Kidney (tissue), 22 donors: ENCODE measurements at places on chromosomes 2 and 18. TPM values are rescaled to one million over a fixed set of nuclear protein-coding genes. Genes with fewer than 3 reads are reported as not detected.

DNA sequence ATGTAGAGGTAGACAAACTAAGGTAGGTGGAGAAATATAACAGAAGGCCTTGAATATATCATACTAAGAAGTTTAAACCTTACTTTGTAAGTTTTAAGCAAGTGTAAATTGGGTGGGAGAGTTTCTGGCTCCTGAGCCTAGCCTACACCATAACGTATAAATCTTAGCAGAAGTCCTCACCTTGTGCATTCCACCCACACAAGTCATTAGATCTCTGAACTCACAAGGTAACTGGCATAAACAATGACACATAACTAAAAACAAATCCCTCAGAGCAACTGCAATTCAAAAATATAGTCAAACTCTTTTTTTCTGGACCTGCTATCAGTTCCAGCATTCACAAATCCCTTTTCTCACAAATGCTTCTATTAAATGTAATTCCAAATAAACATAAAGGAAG, 9.4 kb downstream of the REV1 start:
- no peaks in the 10 kb centered on the region for H3K4me1 ChIP-seq
- H3K27me3 ChIP-seq, result no peaks in the 10 kb centered on the region
- no peak overlapping the region for H3K27ac ChIP-seq
- H3K4me3 ChIP-seq, result no peak overlapping the region

GRCh38 chr2:228768818-228769217, 502.3 kb downstream of the PID1 start:
- no peak overlapping the region for H3K4me3 ChIP-seq
- no peaks in the 10 kb centered on the region for H3K27me3 ChIP-seq
- no peak for DNase-seq
- H3K36me3 ChIP-seq, result no peaks in the 10 kb centered on the region
- H3K27ac ChIP-seq, result no peak overlapping the region

GRCh38 chr2:100262555-100263320, 59.6 kb downstream of the LONRF2 start:
- H3K4me3 ChIP-seq, result no peak overlapping the region
- H3K27ac ChIP-seq, result no peak overlapping the region
- no peaks in the 10 kb centered on the region for H3K36me3 ChIP-seq
- H3K4me1 ChIP-seq, result no peaks in the 10 kb centered on the region

GRCh38 chr2:56687169-56687568, 503.4 kb downstream of the CCDC85A start:
- no peaks in the 10 kb centered on the region for H3K36me3 ChIP-seq
- H3K27ac ChIP-seq, result no peak overlapping the region
- H3K27me3 ChIP-seq, result no peaks in the 10 kb centered on the region
- DNase-seq, result no peak
- H3K4me3 ChIP-seq, result no peak overlapping the region

GRCh38 chr18:13580991-13581390, 145.4 kb downstream of the FAM210A start:
- no peak overlapping the region for H3K4me3 ChIP-seq
- H3K27me3 ChIP-seq, result no peaks in the 10 kb centered on the region
- H3K27ac ChIP-seq, result no peak overlapping the region
- H3K36me3 ChIP-seq, result no peaks in the 10 kb centered on the region
- H3K4me1 ChIP-seq, result no peaks in the 10 kb centered on the region

GRCh38 chr2:183264890-183265535, 140.8 kb downstream of the NUP35 start:
- no peak overlapping the region for H3K4me3 ChIP-seq
- no peak overlapping the region for H3K27ac ChIP-seq
- DNase-seq, result no peak
- H3K4me1 ChIP-seq, result no peaks in the 10 kb centered on the region

DNA sequence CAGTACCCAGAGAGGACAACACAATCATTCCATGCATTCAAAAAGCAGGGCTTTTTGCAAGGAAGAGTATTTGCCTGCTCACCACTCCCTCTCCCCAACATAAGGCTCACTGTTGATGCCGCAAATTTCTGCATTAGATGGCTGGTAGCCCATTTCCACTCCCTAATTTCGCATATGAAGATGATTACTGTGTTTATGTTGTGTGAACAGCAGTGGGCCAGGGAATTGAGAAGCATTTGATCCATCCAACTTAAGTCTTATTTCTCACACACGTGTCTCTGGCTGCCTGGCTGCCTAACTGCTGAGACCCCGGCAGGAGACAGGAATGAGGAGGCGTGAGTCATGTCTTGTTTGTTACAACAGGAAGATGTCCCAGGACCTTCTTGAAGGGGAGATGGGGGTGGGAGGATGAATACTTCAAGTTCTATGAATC, 294.1 kb downstream of the ALK start:
- no peak overlapping the region for H3K27ac ChIP-seq
- no peak overlapping the region for H3K4me3 ChIP-seq
- no peaks in the 10 kb centered on the region for H3K27me3 ChIP-seq
- DNase-seq, result no peak

DNA sequence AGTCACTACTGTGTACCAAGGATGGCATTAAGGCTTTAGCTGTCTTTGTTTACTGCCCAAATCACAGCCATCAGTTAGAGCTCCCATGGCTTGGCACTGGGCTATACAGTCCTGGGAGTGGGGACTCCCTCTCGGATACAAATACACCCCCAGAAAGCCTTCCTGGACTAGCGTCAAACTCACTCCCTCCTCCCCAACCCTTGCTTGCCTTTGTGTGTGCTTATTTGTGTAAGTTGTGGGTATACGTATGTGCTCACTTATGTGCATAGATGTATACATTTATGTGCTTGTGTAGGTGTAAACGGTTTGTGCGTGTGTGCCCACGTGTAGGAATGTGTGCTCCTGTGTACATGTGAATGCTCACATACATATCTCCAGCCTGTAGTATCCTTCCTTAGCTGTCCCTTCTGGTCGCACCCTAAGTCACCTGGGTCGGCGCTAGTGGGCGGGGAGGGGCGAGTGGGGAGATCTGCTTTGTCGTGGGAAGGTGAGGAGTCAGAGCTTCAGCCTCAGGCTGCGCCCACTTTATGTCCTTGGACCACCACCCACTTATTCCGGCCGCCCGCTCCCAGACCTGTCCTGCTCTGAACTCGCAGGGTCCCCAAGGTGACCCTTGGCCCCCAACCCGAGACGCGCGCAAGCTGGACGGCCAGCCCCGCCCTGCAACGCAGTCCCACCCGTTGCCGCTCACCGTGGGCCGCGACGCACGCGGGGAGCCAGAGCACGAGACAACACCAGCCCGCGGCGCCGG, 461 bp downstream of the PRADC1 start:
- no peaks in the 10 kb centered on the region for H3K27me3 ChIP-seq
- H3K27ac ChIP-seq, result peak overlapping the region; percentile 49
- peaks cover 11% of the 10 kb centered on the region for H3K4me1 ChIP-seq
- peak overlapping the region; percentile 86 for H3K4me3 ChIP-seq
- H3K36me3 ChIP-seq, result peaks cover 19% of the 10 kb centered on the region

DNA sequence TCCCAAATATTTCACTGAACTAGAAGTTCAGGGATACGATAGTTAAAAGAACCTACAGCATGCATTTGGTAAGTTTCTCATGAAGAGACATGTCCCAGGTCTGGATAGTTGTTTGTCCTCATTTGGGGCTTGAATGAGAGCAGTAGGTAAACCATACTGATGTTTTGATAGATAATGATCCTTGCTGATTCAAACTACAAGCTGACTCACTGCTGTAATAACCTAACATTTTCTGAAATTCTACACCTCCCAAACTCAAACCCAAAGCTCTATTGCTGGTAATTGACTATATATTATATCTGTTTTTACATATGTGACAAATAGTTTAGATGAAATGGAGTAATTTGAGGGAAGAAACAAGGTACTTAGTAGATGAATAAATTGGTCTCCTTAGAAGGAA, 154.1 kb upstream of the BOD1L2 start:
- no peaks in the 10 kb centered on the region for H3K36me3 ChIP-seq
- no peak overlapping the region for H3K27ac ChIP-seq
- no peak for DNase-seq
- H3K4me3 ChIP-seq, result no peak overlapping the region
- no peaks in the 10 kb centered on the region for H3K27me3 ChIP-seq
- H3K4me1 ChIP-seq, result no peaks in the 10 kb centered on the region

GRCh38 chr2:20050104-20050645, 1.3 kb downstream of the LAPTM4A start:
- no peaks in the 10 kb centered on the region for H3K4me1 ChIP-seq
- no peaks in the 10 kb centered on the region for H3K27me3 ChIP-seq
- peak overlapping the region; percentile 100 for H3K4me3 ChIP-seq
- H3K27ac ChIP-seq, result peak overlapping the region; percentile 99
- no peaks in the 10 kb centered on the region for H3K36me3 ChIP-seq

GRCh38 chr18:78647018-78647417, 332.6 kb upstream of the SALL3 start:
- no peaks in the 10 kb centered on the region for H3K36me3 ChIP-seq
- no peaks in the 10 kb centered on the region for H3K4me1 ChIP-seq
- H3K4me3 ChIP-seq, result no peak overlapping the region
- no peak for DNase-seq
- H3K27ac ChIP-seq, result no peak overlapping the region

- DNase-seq, result no peak
- no peaks in the 10 kb centered on the region for H3K27me3 ChIP-seq
- H3K4me1 ChIP-seq, result peaks cover 4% of the 10 kb centered on the region
- H3K36me3 ChIP-seq, result no peaks in the 10 kb centered on the region
Observed at GRCh38 chr2:119230219-119231185, 6.9 kb downstream of the STEAP3 start.

DNA sequence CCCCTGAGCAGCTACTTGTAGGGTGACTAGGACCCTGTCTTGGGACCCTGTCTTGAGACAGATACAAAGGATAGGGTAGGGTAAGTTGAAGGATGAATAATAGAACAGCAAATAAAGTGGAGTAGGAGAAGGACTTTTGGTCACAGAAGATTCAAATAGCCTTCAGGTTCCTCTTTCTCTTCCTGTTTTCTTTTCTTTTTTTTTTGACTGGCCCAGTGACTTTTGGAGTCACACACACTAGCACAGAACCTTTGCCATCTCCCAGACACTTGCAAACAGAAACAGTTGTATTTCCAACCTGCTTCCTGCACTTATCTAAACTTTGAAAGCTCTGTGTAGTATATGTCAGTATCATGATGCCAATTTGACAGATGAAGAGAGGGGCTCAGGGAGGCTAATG, 108.2 kb downstream of the TDRD15 start:
- no peak overlapping the region for H3K4me3 ChIP-seq
- no peaks in the 10 kb centered on the region for H3K27me3 ChIP-seq
- no peaks in the 10 kb centered on the region for H3K4me1 ChIP-seq
- H3K27ac ChIP-seq, result no peak overlapping the region
- H3K36me3 ChIP-seq, result no peaks in the 10 kb centered on the region
- no peak for DNase-seq

- no peaks in the 10 kb centered on the region for H3K36me3 ChIP-seq
- peaks cover 66% of the 10 kb centered on the region for H3K27me3 ChIP-seq
- H3K4me3 ChIP-seq, result peak overlapping the region; percentile 64
- H3K4me1 ChIP-seq, result no peaks in the 10 kb centered on the region
- H3K27ac ChIP-seq, result no peak overlapping the region
Observed at GRCh38 chr2:44940732-44941464, 604 bp upstream of the SIX3 start.

DNA sequence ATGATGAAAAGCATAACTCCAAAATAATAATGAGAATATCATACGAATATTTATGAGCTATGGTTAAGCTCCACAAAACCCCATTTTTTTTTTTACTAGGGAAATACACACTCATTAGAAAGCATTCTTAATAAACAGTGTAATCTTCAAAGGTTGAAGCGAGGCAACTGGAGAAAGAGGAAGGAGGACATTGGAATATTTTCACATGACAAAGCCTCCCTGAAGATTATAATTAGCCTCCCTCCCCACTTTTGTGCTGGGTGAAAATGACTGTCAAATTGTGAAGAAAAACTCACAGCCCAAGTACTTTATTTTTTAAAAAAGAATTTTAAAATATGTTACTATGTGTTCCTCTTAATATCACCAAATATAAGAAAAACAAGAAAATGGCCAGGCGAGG, 64.1 kb upstream of the NFU1 start:
- peaks cover 12% of the 10 kb centered on the region for H3K36me3 ChIP-seq
- no peak overlapping the region for H3K27ac ChIP-seq
- no peak overlapping the region for H3K4me3 ChIP-seq
- no peak for DNase-seq
- no peaks in the 10 kb centered on the region for H3K4me1 ChIP-seq
- no peaks in the 10 kb centered on the region for H3K27me3 ChIP-seq

GRCh38 chr2:129901754-129902415, 77.6 kb upstream of the RAB6C start:
- no peak for DNase-seq
- H3K27ac ChIP-seq, result no peak overlapping the region
- no peaks in the 10 kb centered on the region for H3K36me3 ChIP-seq
- no peaks in the 10 kb centered on the region for H3K4me1 ChIP-seq
- H3K4me3 ChIP-seq, result no peak overlapping the region

DNA sequence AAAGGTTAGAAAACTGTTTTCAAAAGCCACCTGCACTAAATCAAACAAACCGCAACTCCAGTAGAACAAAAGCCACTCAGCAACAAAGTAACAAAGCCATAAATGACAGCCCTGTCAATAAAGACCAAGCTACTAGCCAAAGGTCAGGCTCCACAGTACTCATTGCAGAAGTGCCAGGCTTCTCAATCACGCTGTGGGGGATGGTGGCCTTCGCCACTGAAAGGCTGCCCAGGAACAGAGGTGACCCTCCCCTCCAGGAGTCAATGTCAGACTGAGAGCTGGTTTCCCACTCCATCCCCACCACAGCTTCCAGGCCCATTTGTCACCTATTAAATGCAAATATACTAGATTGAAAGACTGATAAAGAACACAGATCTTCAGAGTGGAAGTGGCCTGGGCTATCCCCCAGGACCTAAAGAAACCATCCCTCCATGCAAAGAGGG, 5.9 kb downstream of the ATP8B1 start:
- H3K27me3 ChIP-seq, result no peaks in the 10 kb centered on the region
- H3K4me3 ChIP-seq, result no peak overlapping the region
- H3K27ac ChIP-seq, result no peak overlapping the region
- DNase-seq, result no peak

Gene REG3G
- total RNA-seq, result 8.8 TPM

Gene TMEM163
- 5.9 TPM for total RNA-seq

Gene ITGA6
- total RNA-seq, result 89.1 TPM

Gene CNRIP1
- total RNA-seq, result 14.1 TPM

Gene KLHL30
- 5.7 TPM for total RNA-seq
